Neural crest cell (in vitro differentiated cells): ENCODE measurements at places on chromosomes 5 and 9. TPM values are rescaled to one million over a fixed set of nuclear protein-coding genes. Genes with fewer than 3 reads are reported as not detected.

Gene KIF12
- not detected in 2 replicates for total RNA-seq

Gene MZB1
- total RNA-seq, result 0.25 and 0.30 TPM in 2 replicates

Gene CDH6
- total RNA-seq, result 233 and 247 TPM in 2 replicates

Gene FBN2
- total RNA-seq, result 58.3 and 59.7 TPM in 2 replicates

Gene AGXT2
- not detected in 2 replicates for total RNA-seq

Gene SGCD
- total RNA-seq, result 0.25 and 0.33 TPM in 2 replicates

Gene SVEP1
- total RNA-seq, result 1.3 and 1.5 TPM in 2 replicates

Gene SLC1A1
- total RNA-seq, result 0.89 and 0.96 TPM in 2 replicates

Gene TNFAIP8
- total RNA-seq, result 8.6 and 10.8 TPM in 2 replicates

Gene TTC1
- total RNA-seq, result 48.0 and 49.4 TPM in 2 replicates

Gene DOLK
- total RNA-seq, result 20.7 and 21.1 TPM in 2 replicates

Gene SLC46A2
- not detected in 2 replicates for total RNA-seq

Gene C9orf50
- 0.26 and 0.27 TPM in 2 replicates for total RNA-seq

Gene AMBP
- total RNA-seq, result 0.40 TPM in 1 of 2 replicates, not detected in the other

Gene PCDHA9
- 1.4 TPM in 2 replicates for total RNA-seq

Gene PCDHB12
- 3.1 TPM in 2 replicates for total RNA-seq

Gene GLDC
- 37.4 and 37.8 TPM in 2 replicates for total RNA-seq

Gene SLC44A1
- total RNA-seq, result 13.7 and 13.9 TPM in 2 replicates

Gene PRUNE2
- 4.3 and 5.4 TPM in 2 replicates for total RNA-seq

Gene SLC25A2
- 0.72 and 1.1 TPM in 2 replicates for total RNA-seq

Gene IL31RA
- total RNA-seq, result not detected in 2 replicates

Gene PHF24
- total RNA-seq, result 0.63 and 1.2 TPM in 2 replicates

Gene SLC36A2
- not detected in 2 replicates for total RNA-seq

Gene GPBP1
- 99.6 and 111 TPM in 2 replicates for total RNA-seq

Gene CCDC192
- total RNA-seq, result 0.71 and 1.3 TPM in 2 replicates

Gene NUTM2G
- total RNA-seq, result not detected in 2 replicates

Gene NPR3
- 6.8 and 8.5 TPM in 2 replicates for total RNA-seq

Gene CDKN2A
- total RNA-seq, result 0.68 TPM in 1 of 2 replicates, not detected in the other

Gene F12
- 2.3 and 2.7 TPM in 2 replicates for total RNA-seq

Gene PCDHGB5
- 0.91 and 1.5 TPM in 2 replicates for total RNA-seq

Gene GPR150
- 0.14 TPM in 1 of 2 replicates, not detected in the other for total RNA-seq

Gene GRAMD2B
- total RNA-seq, result 7.1 and 7.9 TPM in 2 replicates

Gene ZNF366
- not detected in 2 replicates for total RNA-seq

Gene SLC36A3
- total RNA-seq, result not detected in 2 replicates

Gene CNOT8
- 51.9 and 53.1 TPM in 2 replicates for total RNA-seq

Gene ADRB2
- total RNA-seq, result 0.11 and 0.16 TPM in 2 replicates

Gene MLANA
- not detected in 2 replicates for total RNA-seq

Gene RETREG1
- total RNA-seq, result 4.6 and 6.2 TPM in 2 replicates

Gene IL3
- total RNA-seq, result not detected in 2 replicates

Gene CTSV
- 5.7 and 7.2 TPM in 2 replicates for total RNA-seq

Gene SPATA31E1
- 0.16 and 0.21 TPM in 2 replicates for total RNA-seq

Gene PCDHB9
- 5.5 and 7.0 TPM in 2 replicates for total RNA-seq
